ENCODE measurements at places on chromosomes 2 and 18. TPM values are rescaled to one million over a fixed set of nuclear protein-coding genes. Genes with fewer than 3 reads are reported as not detected.

Gene TOGARAM2
- total RNA-seq: 2.7 TPM

Gene COQ10B
- 13.3 TPM for total RNA-seq

- DNase-seq: no peak
Measured at GRCh38 chr2:217023611-217024010, 163.7 kb upstream of the TNP1 start.

Gene GREB1L
- not detected for total RNA-seq

DNA sequence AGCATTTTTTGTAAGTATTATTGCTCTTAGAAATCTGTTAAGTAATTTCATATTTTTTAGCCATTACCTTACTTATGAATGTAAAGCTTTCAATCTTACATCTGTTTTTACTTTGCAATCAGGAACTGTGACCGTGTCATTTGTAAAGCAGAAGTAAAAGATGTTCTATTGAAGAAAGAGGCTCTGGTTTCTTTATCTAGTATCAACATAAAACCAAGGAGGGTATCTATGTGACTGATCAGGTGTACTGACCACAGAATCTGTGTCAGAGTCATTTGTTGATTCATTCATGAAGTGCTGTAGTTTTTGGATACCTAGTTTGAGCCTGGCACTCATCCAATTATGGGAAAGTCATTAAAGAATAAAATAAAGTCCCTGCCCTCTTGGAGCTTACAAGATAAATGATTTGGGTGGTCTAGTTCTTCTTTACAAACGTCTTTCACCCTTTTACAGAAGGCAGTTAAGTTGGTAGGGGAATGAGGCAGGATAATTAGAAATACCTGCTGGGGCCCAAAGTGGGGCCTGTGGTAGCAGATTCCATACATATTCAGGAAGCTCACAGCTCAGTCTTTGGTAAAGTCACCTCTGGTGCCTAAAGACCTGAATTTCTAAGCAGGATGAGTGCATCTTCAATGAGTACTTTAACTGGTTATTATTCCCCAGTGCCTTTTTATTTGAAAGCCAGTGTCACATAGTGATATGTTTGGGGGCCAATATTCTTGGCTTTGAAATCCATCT, 260.6 kb upstream of the NT5C1B start:
- no peak for DNase-seq

GRCh38 chr18:6591491-6591890, 138.0 kb upstream of the ARHGAP28 start:
- DNase-seq: no peak

DNA sequence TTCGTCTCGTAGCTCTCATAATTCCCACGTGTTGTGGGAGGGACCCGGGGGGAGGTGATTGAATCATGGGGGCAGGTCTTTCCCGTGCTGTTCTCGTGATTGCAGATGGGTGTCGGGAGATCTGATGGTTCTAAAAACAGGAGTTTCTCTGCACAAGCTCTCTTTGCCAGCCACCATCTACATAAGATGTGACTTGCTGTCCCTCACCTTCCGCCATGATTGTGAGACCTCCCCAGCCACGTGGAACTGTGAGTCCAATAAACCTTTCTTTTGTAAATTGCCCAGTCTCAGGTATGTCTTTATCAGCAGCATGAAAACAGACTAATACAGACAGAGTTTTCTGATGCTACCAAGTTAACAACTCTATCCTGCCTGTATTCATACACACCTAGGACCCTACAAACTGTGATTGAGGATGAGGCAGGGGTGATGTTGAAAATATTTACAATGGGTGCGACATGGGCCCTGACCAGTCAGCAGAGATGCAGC, 3.9 kb downstream of the APOB start:
- DNase-seq: no peak

Gene PLGLB2
- total RNA-seq: 0.96 TPM

Gene IL1RL2
- total RNA-seq: 1.7 TPM

Gene BMP10
- not detected for total RNA-seq

DNA sequence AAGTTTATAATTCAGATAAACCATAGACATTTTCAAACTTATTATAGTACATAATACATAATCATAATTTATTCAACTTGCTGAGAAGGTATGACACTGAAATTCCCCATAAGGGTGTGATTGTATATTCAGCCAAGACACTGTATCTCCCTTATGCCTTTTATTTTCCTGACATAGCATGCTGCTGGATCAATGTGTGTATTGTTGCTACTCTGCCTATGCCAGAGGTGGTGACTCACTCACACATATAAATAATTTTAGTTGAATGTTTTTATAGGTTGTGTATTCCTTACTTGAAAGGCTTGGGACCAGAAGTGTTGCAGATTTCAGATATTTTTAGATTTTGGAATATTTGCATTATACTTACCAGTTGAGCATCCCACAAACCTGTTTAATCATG, 86.8 kb downstream of the VRK2 start:
- DNase-seq: no peak

- no peak for DNase-seq
Measured at GRCh38 chr2:216574046-216574445, 59.2 kb upstream of the IGFBP2 start.

GRCh38 chr2:133504566-133505505, 63.4 kb downstream of the NCKAP5 start:
- DNase-seq: no peak

DNA sequence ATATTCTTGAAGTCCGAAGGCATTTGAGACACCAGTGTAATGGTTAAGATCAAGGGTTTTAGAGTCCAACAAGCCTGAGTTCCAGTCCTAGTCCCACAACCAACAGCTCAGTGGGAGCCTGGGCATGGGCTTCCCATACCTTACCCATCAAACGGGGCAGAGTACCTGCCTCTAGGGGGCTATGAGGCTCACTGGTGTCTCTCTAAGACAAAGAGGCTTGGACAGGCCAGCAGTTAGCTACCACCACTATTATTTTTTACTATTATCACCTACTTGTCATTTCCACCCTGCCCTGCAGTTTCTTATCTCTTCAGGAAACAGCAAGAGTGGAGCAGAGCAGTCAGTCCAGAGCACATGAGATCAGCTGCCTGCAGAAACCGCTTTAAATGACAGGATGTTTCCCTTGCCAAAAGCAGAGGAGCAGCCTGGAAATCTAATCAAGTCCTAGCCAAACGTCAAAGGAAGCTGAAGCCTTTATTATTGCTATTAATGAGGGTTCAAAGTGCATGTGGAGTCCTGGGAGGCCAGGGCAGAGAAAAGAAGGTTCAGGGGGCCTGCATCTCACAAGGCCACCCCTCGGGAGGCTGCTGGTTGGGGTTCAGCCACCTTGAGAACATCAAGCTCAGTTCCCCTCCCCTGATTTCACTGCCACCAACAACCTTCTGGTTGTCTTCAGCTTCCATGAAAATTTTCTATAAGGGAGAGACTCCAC, 66.6 kb downstream of the STPG4 start:
- DNase-seq: no peak

DNA sequence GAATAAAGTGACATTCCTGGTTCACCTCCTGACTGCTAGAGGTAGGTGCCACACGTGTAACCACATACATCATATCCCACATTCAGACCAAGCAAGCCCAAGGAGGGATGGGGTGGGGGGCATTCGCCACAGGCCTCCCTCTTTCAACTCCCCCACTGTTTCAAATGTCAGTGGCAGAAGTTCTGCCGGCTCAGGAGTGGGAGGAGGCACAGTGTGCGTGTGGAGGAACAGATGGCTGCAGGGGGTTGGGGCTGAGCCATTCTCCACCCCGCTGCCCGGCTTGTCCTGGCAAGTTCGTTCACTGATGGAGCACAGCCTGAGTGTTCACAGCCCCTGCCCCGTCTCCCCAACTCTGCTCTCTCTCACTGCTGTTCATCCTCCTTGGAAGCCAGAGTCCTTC, 75.4 kb upstream of the TANC1 start:
- no peak for DNase-seq

DNA sequence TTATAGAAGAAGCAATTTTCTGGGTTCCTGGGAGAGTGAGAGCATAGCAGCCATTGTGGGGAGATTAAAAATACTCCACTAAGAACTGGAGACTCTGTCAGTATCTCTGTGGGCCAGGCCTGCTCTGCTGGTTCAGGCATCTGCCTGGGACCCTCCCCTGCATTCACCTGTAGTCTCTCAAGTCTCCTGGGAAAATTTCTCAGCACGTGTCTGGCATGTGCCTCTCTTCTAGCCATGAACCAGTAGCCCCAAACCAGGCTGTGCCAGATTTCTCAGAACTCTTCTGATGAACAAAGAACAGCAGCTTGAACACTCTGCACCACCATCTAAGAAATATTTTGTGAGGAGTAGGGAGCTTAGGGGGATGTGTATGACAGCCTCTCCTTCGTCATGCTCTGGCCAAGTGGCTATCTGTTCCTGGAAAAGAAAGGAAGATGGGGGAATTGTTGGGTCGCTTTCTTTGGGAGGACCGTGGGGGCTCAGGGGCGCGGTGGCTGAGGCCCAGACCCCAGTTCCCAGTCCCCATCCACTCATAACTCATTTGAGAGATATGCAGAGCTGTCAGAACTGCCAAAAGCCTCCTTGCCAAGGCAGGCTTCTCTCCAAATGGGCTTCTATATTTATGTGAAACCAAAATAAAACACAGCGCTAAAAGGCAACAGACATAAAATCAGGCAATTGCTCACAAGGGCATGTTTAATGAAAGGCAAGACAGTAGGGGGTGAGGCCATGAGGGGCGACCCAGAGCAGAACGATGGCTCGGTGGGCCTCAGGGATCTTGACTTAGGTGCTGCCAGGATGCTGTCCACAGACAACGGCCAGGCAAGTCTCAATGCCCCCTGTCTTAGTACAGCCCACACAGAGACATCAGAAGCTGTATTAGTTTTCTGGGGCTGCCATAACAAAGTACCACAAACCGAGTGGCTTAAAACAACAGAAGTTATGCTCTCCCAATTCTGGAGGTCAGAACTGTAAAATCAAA, 114.7 kb upstream of the TNP1 start:
- DNase-seq: no peak

Gene PCBP1
- 417 TPM for total RNA-seq

Gene CSRNP3
- not detected for total RNA-seq

GRCh38 chr2:117232305-117232704, 582.2 kb upstream of the DDX18 start:
- DNase-seq: no peak

Gene SERPINB11
- total RNA-seq: not detected

DNA sequence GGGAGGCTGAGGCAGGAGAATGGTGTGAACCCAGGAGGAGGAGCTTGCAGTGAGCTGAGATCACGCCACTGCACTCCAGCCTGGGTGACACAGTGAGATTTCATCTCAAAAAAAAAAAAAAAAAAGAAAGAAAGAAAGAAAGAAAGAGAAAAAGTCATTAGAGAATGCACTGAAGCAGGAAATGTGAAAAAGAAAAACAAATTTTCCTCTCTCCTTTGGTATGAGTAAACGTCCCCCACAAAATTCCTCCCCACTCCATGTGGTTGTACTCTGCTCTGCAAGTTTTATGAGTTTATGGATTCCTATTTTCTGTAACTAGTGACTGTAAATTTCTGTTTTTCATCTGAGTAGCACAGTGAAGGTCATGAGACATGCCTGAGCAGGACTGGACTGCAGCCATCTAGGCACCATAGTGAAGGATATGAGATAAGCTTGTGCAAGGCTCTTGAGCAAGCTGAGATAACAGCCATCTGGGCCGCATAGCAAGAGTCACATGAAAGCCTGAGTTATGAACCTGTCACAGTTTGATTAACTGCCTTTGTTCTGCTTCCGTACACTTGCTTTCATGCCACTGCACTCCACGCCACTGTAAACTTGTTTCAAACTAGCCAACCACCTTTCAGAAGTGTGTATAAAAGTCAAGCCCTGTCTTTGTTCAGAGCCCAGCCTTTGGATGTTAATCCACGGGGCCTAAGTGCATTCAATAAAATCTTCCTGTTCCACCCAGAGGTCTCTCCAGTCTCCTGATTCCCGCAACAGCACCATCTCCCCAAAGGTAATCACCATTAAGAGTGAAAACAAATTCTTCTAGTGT, 50.2 kb downstream of the SKA1 start:
- no peak for DNase-seq

DNA sequence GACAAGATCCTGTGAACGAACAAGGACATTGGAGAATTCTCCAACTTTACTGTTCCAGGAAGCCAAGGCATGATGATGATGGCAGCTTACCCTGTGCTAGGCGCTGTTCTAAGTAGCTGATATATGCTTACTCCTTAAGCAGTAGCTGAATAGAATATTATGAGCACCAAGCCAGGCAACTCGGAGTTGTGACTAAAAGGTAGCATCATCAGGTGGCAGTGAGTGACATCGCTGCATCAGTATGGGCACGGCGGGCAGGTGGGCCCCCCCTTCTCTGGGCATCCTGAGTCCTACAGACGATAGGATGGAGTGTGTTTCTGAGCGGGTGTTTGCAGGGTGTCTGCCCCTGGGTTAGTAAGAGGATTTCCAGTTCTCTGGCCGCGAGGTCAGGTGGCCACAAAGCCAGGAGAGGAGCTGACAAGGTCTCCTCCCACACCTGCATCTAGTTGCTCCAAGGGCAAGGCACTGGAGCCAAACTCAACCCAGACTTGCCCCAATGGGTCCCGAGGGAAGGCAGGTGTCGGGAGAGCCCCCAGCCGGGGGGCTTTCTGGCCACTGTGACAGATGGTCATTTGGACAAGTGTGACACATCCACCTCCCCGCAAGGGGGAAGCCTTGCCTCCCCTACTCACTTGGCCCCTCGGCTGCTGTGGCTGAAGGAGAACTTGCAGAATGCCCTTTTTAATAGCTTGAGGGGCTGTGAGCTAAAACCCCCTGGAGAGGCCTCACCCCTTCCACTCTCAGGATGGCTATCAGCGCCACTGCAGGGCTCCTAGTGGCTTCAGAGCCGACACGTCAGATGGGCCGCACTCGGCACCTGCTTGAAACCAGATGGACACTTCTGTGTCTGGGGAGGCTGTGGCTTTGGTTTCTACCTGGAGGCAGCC, 55.5 kb downstream of the CRACDL start:
- no peak for DNase-seq

- no peak for DNase-seq
Measured at GRCh38 chr2:155035308-155035707, 336.8 kb downstream of the KCNJ3 start.

GRCh38 chr2:191066197-191066918, 52.4 kb upstream of the STAT1 start:
- DNase-seq: no peak

Gene MARCO
- not detected for total RNA-seq

Gene ALS2
- 12.3 TPM for total RNA-seq

DNA sequence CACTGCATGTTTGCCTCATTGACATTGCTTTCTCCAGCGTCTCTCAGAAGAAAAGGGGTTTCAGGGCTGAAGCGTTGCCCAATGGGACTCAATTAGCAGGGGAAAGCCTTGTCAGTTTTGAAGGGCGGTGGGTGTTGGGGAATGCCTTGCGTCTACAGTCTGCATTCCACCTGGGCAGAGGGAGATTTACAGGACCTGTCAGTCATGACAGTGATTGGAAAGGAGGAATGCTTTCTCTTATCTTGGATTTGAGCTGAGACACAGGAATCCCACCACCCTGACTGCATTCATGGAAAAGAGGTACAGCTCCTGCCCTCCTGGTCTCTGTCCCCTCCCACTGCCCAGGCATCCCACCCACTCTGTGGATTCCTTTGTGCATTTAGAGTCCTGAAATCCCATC, 123.9 kb downstream of the ACKR3 start:
- no peak for DNase-seq
